ENCODE measurements at places on chromosomes 11 and 22.
A peak's percentile ranks its signal among the peaks of the same experiment; 100 is the strongest.

DNA sequence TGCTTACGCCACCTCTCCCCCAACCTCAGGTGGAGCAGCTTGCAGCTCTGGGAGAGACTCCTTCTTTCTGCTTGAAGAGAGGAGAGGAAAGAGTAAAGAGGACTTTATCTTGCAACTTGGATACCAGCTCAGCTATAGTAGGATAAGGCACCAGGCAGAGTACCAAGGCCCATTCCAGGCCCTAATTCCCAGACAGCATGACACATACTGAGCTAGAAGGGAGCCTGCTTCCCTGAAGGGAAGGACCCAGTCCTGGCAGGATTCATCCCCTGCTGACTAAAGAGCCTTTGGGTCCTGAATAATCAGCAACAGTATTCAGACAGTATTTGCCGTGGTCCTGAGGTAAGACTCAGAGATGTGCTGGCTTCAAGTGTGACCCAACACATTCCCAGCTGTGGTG, 41.4 kb downstream of the PPME1 start:
- DNase-seq, result no peak

DNA sequence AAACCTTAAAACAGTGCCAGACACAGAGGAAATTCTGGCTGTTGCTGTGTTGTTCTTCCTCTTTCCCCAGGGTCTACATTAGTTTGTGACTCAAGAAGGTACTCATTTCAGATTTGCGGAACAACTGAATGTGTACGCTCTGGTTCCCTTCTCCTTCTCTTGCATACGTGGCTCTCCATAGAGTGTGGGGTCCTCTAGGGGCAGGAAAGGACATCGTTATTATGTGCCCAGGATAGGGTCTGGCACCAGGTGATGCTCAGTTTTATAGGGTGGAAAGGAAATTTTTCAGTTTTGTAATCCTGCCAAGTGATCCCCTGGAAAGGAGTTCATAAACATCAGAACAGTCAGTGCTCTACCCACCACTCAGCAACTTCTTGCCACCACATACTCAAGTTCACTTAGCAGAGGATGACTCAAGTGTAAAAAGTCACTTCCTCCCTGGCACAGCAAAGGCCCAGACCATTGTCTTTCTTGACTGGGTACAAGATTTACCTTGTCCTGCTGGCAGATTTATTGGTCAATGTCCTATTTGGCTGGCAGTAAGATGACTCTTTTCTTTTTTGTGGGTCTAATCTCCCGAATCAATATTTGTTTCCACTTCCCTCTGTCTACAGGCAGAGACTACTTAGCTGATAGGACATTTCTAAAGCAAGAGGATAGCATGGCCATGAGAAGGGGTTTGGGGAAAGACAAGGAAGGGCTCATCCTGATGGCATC, 246.0 kb upstream of the TENM4 start:
- DNase-seq, result no peak

DNA sequence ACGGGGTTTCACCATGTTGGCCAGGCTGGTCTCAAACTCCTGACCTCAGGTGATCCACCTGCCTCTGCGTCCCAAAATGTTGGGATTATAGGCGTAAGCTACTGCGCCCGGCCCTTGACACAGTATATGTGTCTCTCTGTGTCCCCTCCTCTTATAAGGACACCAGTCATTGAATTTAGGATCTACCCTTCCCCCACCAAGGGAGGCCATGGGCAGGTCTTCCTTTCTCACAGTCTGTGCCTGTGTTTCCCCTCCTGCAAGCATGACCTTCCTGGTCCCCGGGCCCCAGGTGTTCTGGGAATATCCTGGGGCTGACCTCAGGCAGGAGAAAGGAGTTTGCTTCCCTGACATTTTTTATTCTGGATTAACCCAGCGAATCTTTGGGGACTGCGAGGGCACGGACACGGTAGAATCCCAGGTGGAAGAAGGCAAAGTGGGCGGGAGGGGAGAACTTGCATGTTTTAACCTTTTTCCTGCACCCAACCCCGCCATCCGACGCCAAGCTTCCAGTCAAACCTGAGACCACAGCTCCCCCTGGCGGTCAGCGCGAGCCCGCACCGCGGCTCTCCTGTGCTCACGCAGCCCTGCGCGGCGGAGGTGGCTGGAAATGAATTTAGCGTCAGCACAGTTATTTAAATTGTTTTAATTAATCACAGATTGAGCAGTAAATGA, 42.1 kb upstream of the ISX start:
- peak; percentile 49 for DNase-seq

GRCh38 chr22:41178425-41178975, 26.6 kb upstream of the L3MBTL2 start:
- DNase-seq, result no peak

GRCh38 chr11:91946397-91946951, 278.1 kb upstream of the FAT3 start:
- DNase-seq, result no peak

DNA sequence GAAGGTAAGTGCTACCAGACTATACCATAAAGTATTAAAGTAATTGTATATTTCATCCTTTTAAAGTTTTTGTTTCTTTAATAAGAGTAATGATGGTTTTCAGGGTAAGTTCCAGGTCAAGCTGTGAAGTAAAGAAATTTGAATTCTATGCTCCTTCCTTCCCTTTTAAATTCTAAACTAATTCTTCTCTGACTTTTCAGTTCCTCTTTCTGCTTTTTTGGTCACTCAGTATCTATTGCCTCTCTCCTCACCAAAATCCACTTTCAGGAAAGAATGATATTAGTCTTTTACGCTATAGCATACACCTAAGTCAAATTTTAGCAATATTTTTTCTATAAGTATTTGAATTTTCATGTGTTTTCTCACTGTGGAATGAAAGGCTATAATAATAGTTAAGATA, 8.2 kb downstream of the MMP8 start:
- DNase-seq, result no peak

- DNase-seq, result no peak
Observed at GRCh38 chr22:38264322-38264843, 8.4 kb downstream of the TMEM184B start.

DNA sequence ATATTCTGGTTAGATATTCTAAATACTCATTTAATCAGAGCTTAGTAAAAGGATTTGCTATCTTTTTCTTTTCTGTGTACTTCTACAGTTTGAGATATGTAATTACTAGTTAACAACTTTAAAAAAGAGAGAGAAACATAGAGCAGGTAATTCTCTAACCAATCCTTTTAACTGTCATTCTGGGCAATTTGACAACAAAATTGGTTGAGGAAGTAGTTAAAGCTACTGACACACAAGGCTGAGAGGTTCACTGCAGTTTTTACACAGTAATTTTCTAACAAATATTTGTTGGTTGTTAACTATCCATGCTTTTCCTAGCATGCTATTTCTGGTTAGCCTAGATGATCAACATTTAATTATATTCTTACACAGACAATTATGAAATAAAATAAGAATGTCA, 3.6 kb downstream of the SOX6 start:
- DNase-seq, result no peak

GRCh38 chr11:122895563-122895962, 13.0 kb downstream of the JHY start:
- peak; percentile 21 for DNase-seq

DNA sequence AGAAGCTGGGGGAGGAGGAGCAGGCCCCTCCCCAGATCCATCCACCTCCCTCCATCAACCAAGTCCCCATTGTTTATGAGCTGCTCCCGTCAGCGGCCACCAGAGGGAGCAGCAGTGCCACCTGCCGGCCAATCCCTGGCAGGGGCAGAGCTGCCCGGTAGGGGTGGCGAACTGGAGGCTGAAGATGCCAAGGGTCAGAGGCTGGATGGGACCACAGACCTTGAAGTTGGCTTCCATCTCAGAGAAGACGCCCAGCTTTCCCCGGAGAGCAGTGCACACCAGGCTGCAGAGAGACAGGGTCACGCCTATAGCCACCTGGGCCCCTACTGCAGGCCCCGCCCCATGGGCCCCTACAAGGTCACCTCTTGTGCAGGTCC, 3.6 kb downstream of the FIBP start:
- peak; percentile 78 for DNase-seq

DNA sequence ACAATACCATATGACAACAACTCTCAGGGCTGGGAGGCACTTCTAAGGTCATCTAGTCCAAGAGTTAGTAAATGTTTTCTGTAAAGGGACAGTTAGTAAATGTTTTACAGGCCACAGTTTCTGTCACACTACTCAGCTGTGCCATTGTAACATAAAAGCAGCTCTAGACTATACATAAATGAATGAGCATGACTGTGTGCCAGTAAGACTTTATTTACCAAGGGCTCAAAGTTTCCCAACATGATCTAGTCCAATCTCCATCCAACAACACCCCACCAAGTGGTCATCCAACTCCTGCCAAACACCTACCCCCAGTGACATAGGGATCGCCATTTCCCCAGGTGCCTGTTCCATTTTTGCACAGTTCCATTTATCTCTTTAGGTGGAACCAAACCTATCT, 12.1 kb downstream of the SERGEF start:
- DNase-seq, result no peak

GRCh38 chr11:86377972-86378371, 3.3 kb downstream of the CCDC81 start:
- no peak for DNase-seq

GRCh38 chr11:60657888-60658287, 41.5 kb upstream of the MS4A8 start:
- DNase-seq, result no peak

DNA sequence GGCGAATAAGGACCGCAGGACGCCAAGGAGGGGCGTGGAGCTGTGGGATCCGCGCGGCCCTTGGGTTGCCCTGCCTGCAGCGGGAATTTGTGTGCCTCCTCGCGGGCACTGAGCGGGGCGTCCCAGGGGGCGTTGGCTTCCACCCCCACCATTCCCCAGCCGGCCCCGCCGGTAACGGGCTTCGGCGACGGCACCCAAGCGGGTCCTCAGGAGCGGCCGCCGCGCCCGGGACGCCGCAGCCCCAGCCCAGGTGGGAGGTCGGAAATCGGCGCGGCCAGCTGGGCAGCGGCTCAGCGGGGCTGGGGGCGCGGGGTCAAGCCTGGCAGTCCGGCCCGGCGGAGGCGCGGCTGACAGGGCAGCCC, 320 bp downstream of the CLTCL1 start:
- peak; percentile 21 for DNase-seq

All from cardiac fibroblast (primary cell).